ENCODE measurements at places on chromosomes 1 and 21.

DNA sequence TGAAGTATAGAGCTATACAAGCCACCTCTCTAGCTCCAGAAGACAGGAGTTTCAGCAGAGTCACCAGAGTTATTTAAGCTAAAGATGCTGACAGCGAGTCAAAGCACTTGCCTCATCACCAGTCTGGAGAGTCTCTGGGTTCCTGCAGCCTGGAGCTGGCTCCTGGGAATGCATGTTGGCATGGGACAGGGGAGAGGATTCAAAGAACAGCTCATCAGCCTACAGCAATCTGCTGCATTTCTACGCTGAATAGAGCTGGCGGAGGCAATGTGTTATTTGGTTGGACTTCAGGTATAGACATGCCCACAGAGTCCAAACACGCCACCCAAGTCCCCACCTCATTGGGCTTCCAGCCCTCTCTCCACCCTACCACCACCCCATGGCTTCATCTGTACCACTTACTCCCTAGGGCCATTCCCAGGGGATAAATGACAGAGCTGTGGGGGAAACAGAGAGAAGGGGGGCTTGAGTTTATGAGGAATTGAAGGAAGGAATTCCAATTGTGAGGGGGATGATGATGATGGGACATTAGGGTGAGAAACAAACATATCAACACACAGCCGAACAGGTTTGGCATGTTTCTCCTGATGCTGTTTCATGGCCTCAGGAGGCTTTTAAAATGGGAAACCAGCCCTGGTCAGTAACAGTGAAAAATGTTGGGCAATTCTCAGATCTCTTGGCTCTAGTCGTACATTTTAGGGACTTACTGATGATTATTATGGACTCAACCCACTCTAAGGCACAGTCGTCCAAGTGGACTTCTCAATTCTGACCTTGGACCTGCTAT is 58.4 kb downstream of the PLEKHA6 start:
- no peak for DNase-seq

DNA sequence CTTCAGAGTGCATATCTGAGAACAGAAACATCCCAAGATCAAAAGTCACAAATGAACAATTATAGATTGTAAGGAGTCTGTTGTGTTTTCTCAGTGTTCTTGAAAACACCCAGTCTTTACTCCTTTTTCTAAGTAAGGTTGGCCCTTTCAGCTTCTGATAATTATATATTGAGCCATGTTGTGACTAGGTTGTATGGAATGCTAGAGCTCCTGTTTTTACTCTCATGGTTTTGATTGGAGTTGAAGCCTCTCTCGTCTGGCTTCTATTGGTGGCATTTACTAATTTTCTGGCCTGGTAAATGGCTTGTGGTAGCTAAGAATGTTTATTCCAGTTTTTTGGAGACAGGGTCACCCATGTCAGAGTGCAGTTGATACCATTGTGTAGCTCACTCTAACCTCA is 84.7 kb downstream of the NDUFS5 start:
- no peak for DNase-seq

- DNase-seq = no peak
Measured at GRCh38 chr21:36203603-36203889, 46.9 kb downstream of the DOP1B start.

DNA sequence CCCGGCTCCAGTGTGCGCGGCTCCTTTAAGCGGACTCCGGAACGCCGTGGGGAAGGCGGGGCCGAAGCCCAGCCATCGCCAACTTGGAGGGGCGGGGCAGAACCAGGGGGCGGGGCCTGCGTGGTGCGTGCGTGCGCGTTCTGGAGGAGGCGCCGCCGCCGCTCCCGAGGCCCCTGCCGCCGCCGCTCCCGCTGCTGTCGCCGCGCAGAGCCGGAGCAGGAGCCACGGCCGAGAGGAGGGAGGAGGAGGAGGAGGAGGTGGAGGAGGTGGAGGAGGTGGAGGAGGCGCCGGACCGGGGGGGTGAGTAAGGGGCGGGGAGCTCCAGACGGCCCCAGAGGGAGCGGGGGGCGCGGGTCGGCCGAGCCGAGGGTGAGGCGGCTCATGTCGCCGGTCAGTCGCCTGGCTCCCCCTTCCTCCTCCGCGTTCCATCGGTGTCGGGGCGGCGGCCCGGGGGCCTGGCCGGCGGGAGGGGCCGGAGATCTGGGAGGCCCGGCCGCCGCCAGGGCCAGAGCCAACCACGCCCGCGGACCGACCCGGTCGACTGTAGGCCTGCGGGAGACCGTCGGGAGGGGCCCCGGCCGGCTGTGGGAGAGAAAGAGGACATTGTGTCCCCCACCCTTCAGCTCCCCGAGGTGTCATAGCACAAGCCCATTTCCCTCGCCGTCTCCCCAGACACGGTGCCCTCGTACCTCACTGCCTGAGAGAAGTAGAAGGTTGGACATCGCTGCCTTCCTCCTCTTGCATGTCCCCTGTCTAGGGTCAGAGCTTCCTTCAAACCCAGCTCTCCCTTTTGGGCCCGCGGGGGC is at the start of gene RAP1A:
RAP1A (plus strand) TSS at position 155 of the 806 bp plus-strand sequence. CDS start 71,572 bp downstream, outside the sequence.
- DNase-seq = peak; percentile 96

GRCh38 chr21:33971492-33972013 is 55.9 kb upstream of the ATP5PO start:
- DNase-seq = no peak

GRCh38 chr1:247359559-247359958 is 27.9 kb upstream of the ZNF496 start:
- DNase-seq = no peak

GRCh38 chr1:3061566-3061965 is 7.4 kb upstream of the PRDM16 start:
- DNase-seq = no peak

GRCh38 chr1:159843459-159843858 is 16.8 kb downstream of the SLAMF8 start:
- DNase-seq = no peak

DNA sequence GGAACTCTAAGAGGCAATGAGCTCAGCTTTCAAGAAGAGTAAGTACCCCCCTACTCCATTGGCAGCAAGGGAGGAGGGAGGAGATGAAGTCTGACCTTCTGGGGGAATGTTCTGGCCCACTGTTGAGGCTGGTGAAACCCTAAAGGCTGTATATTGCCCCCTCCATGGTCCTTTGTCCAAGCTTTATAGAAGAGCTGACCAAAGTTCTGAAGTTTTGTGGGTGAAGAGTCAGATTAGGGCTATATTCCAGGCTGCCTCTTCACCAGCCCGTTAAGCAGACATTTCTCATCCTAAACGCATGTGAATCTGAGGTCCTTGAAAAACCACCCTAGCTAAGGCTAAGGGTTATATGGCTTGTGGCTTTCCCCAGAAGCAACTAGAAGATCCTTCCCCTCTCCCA is 1.4 kb downstream of the C1orf94 start:
- DNase-seq = no peak
